Stimulated activated CD4-positive, alpha-beta T cell treated with anti-CD3 and anti-CD28 coated beads, Interleukin-4, amount 100 ng/mL, for 48 hours (primary cell): ENCODE measurements at places on chromosomes 11 and 22.

DNA sequence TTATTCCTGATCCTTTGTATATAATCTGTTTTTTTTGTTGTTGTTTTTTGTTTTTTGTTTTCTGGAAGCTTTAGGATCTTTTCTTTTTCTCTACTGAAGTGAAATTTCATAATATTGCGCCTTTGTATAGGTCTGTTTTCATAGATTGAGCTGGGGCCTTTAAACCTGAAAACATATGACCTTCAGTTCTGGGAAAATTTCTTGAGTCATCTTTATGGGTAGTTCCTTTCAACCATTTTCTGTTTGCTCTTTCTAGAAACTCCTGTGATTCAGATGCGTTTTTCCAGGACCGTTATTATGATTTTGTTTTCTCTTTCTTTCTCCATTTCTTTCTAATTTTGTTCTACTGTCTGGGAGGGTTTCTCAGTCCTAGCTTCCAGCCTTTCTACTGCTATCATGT, 43.7 kb downstream of the BSX start:
- DNase-seq = no peak

- no peak for DNase-seq
These were observed 19.1 kb downstream of the MUC6 start for GRCh38 chr11:1017269-1018005.

DNA sequence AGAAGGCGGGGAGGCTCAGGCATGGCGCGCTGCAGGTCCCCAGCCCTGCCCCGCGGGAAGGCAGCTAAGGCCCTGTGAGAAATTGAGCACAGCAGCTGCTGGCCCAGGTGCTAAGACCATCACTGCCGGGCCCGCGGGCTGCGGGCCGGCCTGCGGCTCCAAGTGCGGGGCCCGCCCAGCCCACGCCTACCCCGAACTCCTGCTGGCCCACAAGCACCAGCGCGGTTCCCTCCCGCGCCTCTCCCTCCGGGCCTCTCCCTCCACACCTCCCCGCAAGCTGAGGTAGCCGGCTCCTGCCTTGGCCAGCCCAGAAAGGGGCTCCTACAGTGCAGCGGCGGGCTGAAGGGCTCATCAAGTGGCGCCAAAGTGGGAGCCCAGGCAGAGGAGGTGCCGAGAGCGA, 4.6 kb upstream of the RDX start:
- DNase-seq = no peak

- DNase-seq = no peak
These were observed 29.8 kb downstream of the MOB2 start for GRCh38 chr11:1456596-1457325.

DNA sequence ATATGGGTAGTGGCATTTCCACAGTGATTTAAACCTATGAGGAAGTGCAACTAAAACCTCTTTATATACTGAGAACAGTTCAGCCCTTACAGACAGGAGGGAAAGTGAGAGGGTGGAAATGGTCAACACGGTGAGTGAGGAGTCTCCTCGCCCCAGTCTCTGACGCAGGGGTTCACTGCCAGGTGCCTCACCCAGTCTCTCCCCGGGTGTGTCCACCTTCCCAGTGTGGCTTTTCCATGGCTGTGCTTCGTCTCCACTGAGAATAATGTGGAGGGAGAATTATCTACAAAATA, 116.6 kb upstream of the TOP3B start:
- no peak for DNase-seq

GRCh38 chr11:130434521-130435223, 6.3 kb upstream of the ADAMTS8 start:
- DNase-seq = peak; percentile 43

- no peak for DNase-seq
These were observed 23.6 kb downstream of the MTNR1B start for GRCh38 chr11:92993004-92993403.

DNA sequence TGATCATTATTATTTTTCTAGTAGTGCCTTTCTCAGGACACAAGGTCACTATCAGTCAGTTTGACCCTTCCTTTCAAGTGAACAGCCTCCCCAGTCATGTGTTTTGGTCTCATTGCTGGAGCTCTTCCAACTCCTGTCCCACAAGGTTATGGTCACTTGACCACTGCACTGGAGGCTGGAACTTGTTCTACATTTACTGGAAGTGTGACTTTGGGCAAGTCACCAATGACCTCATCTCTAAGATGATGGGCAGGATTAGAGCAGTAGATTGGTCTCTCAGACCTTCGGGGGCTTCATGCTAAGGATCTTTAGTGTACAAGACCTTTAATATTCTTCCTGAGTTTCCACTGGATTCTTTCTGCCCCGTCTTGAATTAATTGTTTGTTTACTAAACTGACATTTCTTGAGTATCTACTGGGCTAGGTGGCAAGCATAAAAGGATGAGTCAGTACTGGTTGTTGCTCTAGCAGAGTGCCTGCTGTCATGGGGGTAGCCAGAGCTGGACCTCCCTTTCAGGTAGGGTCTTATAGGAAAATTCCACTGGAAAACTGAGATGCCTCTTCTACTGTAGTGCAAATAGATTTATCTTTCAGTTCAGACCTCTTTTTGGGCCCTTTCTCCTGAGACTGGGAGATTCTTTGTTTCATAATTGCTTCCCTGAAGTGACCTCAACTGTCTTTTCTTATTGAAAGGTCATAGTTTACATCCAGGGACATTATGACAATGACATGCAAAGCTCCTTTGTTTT, 106.8 kb downstream of the GRAMD1B start:
- DNase-seq = no peak

- DNase-seq = no peak
These were observed at the start of gene KRTAP5-4 for GRCh38 chr11:1622086-1622485. TSS of gene KRTAP5-4 (minus strand) at chr11:1622138. CDS start at chr11:1622093, 45 bp downstream.

- DNase-seq = no peak
These were observed 8.0 kb downstream of the SELENOM start for GRCh38 chr22:31099386-31099785.
